ENCODE measurements at places on chromosomes 6 and 20.

GRCh38 chr6:53796451-53796780, 1.6 kb downstream of the LRRC1 start:
- ATAC-seq, result no peak

DNA sequence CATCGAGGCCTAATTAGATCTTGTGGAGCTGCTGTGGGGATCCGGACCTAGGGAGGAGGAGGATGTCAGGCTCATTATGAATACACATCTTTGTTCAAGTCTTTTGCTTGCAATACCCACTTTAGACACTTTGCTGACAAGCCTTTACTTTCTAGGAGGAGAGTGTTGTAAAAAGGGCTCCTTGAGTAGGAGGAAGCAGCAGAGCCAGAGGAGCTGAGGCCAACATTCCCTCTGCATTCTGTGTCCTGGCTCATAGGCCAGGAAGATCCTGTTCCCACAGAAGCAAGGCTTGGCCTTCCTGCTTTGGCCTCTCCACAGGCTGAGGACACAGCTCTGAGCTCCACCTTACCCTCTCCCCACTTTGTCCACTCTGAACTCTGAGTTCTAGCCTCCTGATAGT, 67.1 kb downstream of the TPD52L1 start:
- no peak for ATAC-seq

GRCh38 chr20:46027245-46027853, 1.7 kb upstream of the SLC12A5 start:
- ATAC-seq, result no peak

DNA sequence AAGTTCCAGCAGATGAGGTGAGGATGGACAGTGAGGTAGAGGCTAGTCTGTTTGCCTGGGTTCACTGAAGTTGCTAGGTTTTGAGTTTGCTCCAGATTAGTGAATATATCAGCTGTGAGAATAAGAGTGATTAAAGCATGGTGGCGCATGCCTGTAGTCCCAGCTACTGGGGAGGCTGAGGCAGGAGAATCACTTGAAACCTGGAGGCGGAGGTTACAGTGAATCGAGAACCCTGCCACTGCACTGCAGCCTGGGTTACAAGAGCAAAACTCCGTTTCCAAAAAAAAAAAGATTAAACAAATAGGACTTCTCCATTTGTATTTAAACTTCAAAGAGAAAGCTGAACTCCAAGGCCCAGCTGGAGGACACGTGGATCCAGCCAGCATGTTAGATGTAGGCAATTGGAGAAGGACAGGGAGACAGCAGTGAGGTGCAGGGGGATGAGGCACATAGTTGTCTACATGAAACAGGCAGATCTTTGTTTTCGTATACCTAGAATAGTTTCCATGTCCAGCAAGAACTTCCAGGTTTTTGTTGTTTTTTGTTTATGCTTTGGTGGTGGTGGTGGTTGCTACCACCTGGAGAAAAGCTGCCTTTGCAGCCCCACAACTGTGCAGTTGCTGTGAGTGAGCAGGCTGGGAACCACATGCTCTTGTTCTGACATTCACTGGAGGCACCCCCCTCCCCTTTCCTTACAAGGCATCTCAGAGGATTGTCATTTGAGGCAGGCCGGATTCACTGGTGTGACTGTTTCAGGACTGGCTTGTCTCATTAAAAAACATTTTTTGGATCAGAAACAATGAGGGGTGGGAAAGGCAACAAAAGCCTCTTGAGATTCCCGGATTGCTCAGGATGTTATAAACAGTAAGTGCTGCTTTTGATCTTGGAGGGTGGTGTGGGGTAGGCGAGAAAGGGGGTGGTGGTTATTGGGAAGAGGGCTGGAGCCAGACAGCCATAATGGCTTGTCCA, 72.3 kb downstream of the JARID2 start:
- ATAC-seq, result no peak

- ATAC-seq, result peak; percentile 99
Measured at GRCh38 chr6:13044390-13044789, 283.9 kb downstream of the TBC1D7 start.

GRCh38 chr6:107495196-107495643, 5.3 kb downstream of the SOBP start:
- no peak for ATAC-seq

- no peak for ATAC-seq
Measured at GRCh38 chr6:144171406-144171805, 21.1 kb downstream of the STX11 start.

GRCh38 chr6:113530769-113531168, 326.4 kb upstream of the MARCKS start:
- ATAC-seq, result peak; percentile 69

- peak; percentile 14 for ATAC-seq
Measured at GRCh38 chr6:156886409-156886808, 109.2 kb downstream of the ARID1B start.

- no peak for ATAC-seq
Measured at GRCh38 chr6:83341765-83342164, 89.1 kb downstream of the ME1 start.

GRCh38 chr6:157461000-157461915, 80.3 kb downstream of the ZDHHC14 start:
- no peak for ATAC-seq

- ATAC-seq, result no peak
Measured at GRCh38 chr20:1664911-1665310, 7.3 kb upstream of the SIRPG start.

DNA sequence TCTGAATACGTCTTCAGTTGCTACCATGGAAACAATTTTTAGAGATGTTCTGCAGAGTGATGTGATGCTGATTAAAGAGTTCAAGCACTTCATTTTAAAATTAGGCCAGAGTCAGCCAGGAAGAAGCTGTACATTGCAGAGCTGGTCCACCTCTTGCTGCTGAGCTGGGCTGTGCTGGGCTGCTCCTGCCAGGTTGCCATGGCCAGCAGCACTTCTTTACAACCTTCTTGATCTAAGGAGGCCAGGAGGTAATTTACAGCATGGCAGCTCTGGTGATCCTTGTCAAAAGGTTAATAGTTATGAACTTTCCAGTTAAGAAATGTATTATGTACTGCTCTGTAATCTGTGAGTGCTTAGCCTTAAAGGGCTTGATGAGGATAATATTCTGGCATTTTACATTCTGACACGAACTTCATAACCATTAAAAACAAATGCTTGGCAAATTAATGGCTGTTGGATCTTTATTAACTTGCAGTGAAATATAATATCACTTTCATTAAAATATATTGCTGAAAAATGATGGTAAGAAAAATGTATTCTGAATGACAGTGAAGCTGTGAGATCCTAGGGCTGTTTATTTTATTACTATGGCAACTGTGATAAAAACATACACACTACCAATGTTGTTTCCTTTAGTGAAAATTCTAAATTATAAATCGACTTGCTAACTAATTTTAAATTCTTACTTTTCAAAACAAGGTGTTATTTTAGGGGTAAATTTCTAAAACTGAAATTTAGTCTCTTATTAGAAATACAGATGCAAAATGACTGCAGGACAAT, 259.7 kb downstream of the RFPL4B start:
- ATAC-seq, result no peak

DNA sequence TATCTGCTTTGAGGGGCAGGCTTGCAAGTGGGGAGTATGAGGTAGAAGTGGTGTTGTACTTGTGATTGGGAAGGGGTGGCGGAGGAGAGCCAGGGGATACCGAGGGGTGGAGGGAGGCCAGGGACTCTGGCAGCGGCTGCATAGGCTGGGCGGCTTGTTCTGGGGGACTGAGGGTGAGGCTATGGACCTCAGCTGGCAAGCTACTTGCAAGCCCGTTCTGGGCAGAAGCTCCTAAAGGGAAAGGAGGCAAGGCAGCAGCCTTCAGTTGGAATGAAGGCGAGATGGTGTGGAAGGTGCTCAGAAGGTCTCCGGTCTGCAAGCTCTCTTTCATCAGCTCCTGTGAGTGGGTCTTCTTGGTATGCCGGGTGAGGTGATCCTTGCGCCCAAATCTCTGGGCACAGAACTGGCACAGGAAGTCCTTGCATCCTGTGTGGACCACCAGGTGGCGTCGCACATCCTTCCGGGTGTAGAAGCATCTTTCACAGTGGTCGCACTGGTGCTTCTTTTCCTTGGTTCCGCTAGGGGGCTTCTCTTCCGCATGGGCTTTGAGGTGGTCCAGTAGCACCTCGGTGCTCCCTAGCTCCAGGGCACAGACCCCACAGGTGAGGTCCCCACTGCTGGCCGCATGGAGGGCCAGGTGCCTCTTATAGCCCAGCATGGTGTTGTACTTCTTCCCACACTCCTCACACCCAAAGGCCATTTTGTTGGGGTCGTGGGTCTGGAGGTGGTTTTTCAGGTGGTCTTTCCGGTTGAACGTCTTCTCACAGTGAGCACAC, 66.0 kb downstream of the PLAGL1 start:
- ATAC-seq, result no peak

- no peak for ATAC-seq
Measured at GRCh38 chr6:125009578-125009977, 47.3 kb downstream of the RNF217 start.

DNA sequence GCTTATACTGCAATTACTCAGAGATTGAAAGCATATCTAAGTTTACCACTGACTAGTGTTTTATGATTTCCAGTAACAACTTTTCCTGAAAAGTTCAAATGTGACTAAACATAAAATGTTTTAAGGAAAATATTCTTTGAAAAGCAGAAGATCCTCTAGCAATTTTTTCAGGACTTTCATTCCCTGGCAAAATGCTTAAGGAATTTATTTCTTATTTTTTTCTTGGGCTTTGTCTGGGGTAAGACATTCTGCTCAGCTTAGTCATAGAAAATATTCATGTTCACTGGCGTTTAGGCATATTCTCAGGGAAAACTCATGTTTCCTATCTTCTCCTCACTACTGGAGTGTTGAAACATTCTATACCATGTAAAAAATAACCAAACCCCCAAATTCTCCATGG, 235.3 kb upstream of the CEP162 start:
- ATAC-seq, result no peak

- no peak for ATAC-seq
Measured at GRCh38 chr20:13891575-13891974, 98.8 kb downstream of the SEL1L2 start.

DNA sequence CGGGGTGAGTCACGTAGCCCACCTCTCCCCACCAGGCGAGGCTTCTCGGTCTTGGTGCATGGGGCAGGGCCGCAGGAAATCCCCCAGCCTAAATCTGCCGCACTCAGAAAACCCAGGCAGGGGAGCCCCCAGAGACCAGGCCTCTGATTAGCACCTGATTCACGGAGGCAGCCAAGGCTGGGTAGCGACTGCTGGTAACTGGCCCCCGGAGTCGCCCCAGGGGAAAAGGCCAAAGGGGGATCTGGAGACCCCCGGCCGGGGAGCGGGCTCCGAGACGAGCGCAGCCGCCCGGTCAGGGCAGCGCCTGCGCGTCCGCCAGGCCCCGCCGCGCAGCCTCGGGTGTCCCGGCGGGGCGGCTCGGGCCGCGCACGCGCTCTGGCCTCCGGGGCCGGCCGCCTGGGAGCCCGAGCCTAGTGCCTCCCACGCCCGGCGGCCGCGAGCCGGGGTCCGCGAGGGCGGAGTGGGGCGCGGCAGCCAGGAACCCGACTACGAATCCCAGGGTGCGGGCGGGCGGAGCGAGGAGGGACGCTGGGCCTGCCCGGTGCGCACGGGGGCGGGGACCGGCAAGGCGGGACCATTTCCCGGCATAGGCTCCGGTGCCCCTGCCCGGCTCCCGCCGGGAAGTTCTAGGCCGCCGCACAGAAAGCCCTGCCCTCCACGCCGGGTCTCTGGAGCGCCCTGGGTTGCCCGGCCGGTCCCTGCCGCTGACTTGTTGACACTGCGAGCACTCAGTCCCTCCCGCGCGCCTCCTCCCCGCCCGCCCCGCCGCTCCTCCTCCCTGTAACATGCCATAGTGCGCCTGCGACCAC, at the start of gene DUSP22:
TSS of gene DUSP22 (plus strand) at position 791 of the 809 bp plus-strand sequence. CDS start 53 bp downstream, outside the sequence.
- ATAC-seq, result peak; percentile 86

GRCh38 chr20:55449091-55449490, 556.2 kb downstream of the CBLN4 start:
- no peak for ATAC-seq

- no peak for ATAC-seq
Measured at GRCh38 chr6:167408235-167408869, 83.5 kb downstream of the TTLL2 start.

Measured in esophagus mucosa (tissue), 1 donor.